GM18507 (cell line): ENCODE measurements at places on chromosomes 3 and 15.

- no peak for DNase-seq
Observed at GRCh38 chr3:153320585-153321128, 158.6 kb downstream of the RAP2B start.

- DNase-seq = no peak
Observed at GRCh38 chr3:23889386-23889785, 27.4 kb downstream of the NKIRAS1 start.

DNA sequence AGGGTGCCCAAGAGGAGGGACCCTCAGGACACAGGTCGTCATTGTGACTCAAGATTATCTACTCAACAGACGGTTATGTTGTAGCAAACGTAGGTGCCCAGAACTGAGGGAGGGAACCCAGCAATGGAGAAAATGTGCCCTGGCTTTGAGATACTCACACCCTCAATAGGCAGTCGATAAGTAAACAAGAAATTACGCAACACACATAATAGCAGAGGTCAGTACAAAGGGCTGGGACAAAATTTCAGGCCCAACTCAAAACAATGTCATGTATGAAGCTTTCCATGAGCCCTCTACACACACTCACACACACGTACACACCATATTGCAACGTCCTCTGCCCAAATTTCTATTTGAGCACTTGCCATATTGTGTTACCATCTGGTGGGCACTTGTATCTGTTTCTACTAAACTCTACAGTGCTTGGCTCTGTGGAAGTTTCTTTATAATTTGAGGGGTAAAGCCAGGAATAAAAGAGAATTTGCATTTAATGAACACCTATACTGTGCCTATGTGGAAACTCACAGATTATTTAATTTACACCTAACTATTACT lies 114.6 kb upstream of the TRIM42 start:
- no peak for DNase-seq

DNA sequence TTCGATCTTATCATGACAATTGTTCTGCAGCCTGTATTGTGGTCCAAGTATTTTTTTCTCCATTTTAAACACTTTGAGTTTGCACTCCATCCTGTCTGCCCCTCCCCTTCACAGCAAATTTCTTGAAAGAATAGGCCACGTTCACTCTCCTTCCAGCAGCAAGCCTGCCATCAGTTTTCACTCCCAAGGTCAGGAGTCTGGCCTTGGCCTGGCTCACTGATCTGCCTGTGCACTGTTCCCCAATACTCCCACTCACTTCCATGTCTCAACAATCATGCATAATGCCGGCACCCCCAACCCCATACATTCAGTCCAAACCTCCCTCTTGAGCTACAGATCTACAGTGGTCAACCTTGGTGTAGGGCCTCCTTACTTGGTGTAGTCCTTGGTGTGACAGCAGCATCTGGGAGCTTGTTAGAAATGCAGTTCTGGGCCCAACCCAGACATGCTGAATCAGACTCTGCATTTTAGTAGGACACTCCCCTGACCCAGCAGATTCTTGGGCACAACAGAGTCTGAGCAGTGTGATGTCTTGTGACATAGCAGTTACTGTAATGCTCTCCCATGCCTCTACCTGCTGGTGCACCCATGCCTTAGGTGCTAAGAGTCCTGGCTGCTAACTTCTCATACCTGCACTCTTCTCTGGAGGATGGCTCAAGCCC lies 58.3 kb upstream of the XCR1 start:
- no peak for DNase-seq

DNA sequence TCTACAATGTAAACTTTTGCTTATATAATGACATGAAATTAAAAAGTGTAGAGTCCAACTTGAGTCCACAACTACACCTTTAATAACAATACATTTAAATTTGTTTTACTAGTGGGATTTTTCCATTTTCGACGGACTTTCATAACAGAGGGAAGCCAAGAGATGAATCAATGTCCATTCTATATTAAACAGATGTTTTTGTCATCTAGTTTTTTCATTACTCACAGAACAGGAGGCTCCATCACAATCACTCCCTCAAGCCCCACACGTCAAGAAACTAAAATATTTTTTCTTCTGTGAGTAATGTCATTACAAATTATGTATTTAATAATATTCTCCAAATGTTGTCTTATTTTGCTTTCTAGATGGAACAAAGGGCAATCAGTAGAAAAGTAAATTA lies 932.9 kb downstream of the ROBO1 start:
- no peak for DNase-seq

DNA sequence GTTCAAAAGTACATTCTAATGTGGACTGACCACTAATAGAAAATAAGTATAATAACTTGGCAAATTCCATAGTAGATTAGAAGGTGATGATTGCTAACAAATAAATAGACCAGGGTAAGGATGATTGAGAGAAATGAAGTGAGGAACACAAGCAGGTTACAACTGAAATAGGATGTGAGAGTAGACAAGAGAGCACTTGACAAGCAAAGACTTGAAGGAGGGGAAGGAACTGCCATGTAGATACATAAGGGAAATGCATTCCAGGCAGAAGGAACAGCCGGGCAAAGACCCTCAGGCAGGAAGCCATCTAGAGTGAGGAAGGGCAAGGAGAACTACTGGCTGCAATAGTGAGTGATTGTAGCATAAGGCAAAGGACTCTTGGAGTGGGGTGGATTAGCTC lies 5.0 kb downstream of the PLA1A start:
- no peak for DNase-seq

DNA sequence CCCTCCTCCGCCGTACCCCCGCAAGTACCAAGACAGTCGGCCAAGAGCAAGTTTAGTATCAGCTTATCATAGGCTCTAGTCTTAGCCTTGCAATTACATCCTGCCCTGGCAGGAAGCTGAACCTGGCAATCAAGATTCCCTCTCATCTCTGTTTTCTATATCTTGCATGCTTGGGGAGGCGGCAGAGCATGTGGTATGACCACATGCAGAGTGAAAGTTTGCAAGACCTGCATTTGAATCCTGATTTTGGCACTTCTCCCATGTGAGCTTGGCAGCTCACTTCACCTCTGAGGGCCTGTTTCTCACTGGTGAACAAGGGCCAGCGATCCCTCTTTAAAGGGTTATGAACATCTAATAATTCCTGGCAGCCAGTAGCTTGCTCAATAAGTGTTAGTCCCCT lies 106.1 kb upstream of the FRMD4B start:
- no peak for DNase-seq

- DNase-seq = no peak
Observed at GRCh38 chr3:45026957-45027356, 854 bp downstream of the CLEC3B start.

DNA sequence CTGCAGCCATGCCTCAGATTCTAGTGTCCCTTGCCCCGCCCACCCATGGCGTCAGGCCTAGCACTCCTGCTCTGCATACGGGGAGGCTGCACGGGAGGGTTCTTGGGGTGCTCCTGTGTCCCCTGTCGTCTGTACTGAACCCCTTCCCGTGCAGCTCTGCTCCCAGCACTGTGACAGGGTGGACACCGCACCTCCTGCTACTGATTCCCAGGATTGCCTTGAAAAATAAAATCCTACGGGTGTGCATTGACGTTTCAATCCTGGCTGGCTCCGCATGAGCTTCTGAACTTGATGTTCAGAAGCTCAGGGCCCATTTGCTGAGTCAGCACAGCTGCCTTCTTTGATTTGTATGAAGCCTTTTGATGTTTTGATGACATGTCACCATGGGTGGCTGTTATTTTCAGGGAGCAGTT lies 176.4 kb downstream of the APBA2 start:
- no peak for DNase-seq

DNA sequence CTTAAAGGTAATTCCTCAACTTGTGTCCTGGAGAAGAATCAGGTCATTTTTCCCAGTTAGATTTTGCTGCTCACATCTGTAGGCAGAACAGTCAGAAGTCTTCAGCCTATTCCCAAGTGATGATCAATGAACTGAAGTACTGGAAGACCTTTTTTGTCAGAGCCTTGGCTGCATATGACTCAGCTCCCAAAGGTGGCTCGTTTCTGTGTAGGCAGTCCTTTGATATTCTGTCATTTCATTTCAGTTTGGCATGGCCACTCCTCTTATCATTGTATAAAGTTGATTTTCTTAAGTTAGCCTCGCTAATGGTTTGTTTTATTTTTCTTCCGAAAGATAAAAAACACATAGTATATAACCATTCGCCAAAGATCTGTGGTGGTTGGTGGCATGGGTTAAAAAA lies 90.7 kb downstream of the KLHL25 start:
- no peak for DNase-seq
